ENCODE measurements at places on chromosomes 2 and 18.
A peak's percentile ranks its signal among the peaks of the same experiment; 100 is the strongest.

GRCh38 chr18:76491473-76491775, 3.6 kb downstream of the ZNF516 start:
- no peak for DNase-seq

DNA sequence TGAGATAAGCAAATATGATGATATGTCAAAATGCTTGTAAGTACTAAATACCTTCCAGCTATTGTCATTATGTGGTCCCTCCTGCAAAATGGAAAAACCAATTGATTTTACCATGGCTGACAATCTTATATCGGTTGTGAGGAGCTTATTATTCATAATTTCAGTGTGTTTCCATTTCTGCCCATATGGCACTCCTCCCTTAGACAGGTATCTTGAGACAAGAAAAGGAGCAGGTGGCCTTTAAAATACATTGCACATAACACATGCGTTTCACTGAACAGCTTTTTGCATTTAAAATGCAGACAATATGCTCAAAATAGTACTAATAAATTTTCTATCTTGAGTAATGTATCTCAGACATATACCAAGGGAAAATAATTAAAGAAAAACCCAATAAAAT, 60.2 kb upstream of the SH3RF3 start:
- no peak for DNase-seq

GRCh38 chr18:59660786-59661743, 36.2 kb downstream of the CCBE1 start:
- DNase-seq, result peak; percentile 42

GRCh38 chr2:174765576-174765975, 1.3 kb upstream of the CHRNA1 start:
- DNase-seq, result no peak
